ENCODE measurements at places on chromosomes 16 and 17.

DNA sequence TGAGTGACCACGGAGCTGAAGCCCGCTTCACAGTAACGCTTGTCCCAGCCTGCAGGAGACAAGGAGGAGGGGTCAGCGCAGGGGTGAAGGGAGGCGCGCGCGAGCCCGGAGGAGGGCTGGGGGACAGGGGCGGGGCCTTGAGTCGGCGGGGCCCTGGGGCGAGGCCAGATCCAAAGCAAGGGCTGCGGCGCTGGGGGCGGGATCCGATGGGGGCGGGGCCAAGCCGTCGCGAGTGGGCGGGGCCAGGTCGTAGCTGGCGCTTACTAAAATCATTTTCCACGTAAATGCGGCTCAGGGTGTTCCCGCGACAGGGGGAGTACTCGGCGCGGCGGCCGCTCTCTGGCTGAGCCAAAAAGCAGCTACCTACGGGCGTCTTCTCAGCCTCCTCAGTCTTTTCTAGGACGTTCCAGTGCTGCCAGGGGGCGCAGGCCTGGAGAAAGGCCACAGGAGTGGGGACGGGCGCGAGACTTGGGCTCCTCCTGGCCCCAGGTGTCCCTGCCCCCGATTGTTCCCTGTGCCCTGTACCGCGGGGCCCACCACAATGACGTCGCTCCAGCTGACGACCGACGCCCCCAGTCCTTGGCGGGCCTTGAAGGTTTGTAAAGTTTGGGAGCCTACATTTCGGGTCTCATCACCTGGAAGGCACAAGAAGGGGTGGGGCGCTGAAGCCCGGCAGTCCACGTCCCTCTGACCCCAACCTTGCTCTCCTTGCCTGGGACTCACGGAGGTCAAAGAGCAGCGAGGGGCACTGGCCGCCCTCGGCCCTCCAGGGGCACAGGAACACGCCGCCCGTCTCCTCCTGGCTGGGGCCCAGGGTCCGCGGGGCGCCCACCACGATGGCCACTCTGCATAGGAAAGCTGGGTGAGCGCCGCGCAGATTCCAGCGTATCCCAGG, 3.9 kb downstream of the ITGA2B start:
- peak; percentile 82 for DNase-seq

- no peak for DNase-seq
Measured at GRCh38 chr16:14957576-14958322, 17.1 kb upstream of the PDXDC1 start.

DNA sequence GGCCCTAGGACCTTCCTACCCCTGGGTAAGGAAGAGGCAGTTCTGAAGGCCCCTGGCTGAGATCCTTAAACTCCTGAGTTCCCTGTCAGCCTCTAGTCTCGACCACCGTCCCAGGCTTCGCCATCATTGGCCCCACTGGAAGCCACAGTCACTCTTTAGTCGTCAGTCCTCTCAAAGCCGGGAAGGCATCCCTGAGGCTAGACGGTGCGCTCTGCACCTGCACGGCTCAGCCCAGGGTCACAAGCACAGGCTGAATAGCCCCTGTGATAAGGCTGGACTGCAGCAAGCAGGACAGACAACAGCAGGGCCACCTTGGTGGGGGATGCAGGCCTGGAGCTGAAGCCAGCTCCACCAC, 3.3 kb upstream of the HEXIM1 start:
- DNase-seq = no peak

- no peak for DNase-seq
Measured at GRCh38 chr16:57952909-57953308, 18.0 kb downstream of the CNGB1 start.

DNA sequence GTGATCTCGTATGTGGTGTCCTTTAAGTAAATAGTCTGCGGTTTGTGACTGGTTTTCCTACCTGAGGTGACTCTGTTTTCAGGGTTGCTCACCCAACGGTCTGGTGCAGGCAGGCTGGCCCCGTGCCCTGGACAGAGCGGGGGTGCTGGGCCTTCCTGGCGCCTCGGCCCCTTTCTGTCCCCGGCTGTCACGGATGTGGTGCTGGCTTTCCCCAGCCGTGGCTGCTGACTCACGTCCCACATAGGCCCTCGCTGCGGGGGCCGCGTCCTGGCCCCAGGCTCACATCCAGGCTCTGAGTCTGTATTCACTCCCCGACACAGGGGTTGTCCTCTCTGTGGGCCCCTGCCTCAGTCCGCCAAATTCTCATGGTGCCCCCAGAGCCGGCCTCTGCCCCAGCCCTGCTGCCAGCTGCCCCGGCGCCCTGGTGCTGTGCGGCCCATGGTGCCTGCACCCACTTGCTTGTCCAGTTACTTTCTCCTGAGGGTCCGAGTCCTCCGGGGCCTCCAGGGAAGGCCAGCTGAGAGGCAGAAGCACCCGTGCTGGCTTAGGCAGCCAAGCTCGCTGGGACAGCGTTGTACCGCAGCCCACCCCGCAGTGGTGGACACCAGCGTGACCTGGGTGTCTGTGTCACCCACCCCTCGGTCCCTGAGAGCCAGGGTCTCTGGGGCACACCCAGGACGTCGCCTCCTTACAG, 5.9 kb downstream of the CHMP6 start:
- DNase-seq = no peak

- DNase-seq = no peak
Measured at GRCh38 chr17:79675413-79675725, 55.4 kb upstream of the ENPP7 start.

- DNase-seq = no peak
Measured at GRCh38 chr16:88792078-88792550, 7.1 kb upstream of the PIEZO1 start.

DNA sequence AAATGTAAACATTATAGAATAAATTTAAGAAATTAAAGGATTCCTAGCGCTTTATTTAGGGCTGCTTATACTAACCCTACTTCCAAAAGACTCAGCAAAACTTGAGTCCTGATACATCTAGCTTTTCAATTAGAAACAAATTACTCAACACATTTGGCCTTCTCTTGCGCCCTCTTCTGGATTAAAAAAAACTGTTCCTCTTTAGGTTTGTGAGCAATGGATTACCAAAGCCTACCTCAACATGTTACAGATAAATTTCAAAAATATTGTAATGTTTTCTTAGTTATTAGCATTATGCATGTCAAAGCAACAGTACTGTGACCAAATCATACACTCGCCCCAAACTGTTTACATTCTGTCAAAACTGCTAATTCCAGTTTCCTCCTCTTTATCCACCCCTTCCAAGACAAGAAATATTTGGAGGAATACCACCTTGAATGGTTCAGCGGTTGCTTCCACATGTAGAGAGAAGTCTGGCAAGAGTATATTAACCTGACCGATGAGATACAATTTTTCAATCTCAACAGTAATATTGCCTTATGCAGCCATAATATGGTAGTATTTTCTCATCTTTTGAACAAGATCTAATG, 2.7 kb downstream of the NUFIP2 start:
- no peak for DNase-seq

GRCh38 chr17:954431-955164, 25.0 kb downstream of the NXN start:
- DNase-seq = no peak

GRCh38 chr17:74690409-74690825, 22.3 kb downstream of the CD300LF start:
- DNase-seq = no peak

DNA sequence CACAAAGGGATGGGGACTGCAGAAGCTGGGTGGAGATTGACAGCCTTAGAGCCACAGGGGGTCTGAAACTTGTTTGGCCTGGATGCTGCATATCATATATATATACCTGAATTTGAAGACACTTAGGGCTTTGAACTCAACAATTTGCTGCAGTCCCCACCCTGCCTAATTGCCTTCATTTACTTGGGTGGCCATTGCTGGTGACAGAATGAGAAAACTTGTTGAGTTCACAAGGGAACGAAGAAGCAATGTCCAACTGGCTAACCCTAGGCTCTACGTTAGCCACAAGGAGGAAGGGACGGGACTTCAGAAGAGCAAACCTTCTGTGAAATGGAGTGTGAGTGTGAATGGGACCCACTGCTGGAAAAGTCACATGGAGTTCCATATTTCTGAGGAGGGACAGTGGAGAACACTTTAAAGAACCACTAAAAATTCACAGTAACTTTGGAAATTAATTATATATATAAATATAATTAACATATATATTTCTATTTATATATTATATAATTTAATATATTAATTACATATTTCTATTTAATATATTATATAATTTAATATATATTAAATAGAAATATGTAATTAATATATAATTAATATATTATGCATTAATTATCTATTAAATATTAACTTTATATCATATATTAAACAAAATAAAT, 215.3 kb upstream of the SOX9 start:
- no peak for DNase-seq

GRCh38 chr17:55911186-55911585, 160.3 kb downstream of the PCTP start:
- DNase-seq = no peak

DNA sequence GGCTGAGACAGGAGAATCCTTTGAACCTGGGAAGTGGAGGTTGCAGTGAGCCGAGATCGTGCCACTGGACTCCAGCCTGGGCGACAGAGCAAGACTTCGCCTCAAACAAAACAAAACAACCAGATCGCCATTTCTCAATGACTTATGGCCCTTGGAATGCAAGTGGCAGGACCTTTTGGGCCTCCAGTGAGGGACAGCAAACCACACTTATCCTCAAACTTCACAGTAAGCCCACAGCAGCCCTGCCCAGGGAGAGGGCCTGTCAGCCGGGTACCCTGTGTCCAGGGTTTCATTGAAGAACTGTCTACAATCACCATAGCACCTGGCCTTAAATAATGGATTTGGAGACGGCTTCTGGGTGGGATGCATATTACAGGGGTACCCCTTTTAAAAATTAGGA, 11.7 kb downstream of the TRAF4 start:
- no peak for DNase-seq

DNA sequence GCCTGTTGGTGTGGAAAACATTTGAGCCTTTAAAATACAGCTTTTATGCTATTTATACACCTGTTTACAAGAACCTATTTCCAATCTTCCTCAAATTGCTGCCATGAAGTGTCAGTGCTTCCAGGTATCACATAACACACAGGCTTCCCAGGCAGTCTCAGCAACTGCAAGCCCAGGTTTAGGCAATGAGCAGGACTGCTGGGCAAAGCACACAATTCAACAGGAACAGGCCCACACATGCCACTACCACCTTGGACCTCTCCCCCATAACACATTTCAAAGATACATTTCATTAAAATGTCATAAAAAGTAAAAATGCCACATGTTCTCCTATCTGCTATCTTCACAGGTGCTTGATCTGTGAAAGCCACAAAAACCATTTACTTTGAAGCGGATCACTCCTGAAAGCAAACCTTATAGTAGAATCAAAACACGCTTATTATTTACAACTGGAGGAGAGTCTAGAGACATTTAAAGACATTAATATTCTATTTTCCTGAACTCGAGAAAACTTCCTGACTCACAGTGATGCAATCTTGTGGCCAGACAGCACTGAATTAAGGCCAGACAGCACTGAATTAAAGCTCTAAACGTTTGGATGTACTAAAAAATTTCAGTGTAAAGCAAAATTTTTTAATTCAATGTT, 31.5 kb downstream of the ANKFY1 start:
- DNase-seq = no peak

- no peak for DNase-seq
Measured at GRCh38 chr17:78822552-78822951, 18.1 kb downstream of the USP36 start.

- DNase-seq = no peak
Measured at GRCh38 chr17:47982091-47982617, 11.2 kb downstream of the CDK5RAP3 start.

- DNase-seq = no peak
Measured at GRCh38 chr16:61684541-61684940, 351.7 kb downstream of the CDH8 start.

DNA sequence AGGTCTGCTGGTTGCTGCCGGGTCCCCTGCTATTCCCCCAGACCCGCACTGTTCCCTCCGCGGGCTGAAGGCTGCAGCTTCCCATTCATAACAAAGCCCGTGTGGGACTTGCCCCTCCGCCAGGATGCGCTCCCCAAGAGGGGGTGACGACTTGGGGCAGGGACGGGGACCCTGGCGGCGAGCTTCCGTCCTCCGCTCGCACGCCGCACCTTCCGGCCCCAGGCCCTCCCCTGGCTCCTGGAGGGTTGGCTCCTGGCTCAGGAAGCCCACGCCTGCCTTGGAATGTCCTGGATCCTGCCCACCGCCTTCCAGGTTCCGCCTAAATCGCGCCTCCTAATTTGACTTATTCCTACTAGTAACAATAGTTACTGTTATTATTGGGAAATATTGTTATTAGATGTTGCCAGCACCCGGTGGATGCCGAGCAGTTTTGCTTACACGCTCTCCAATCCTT, 1.1 kb upstream of the TFAP4 start:
- DNase-seq = no peak

Data from activated T-helper 2 cell treated with anti-CD3 and anti-CD28 coated beads, Interferon-gamma antibody, Interleukin-2, Interleukin-4, amounts not matched to agents 10 μg/mL and 5 μg/mL and 100 μg/mL, durations not matched to agents 14 hours and 24 hours and 36 hours (primary cell).